ENCODE measurements at places on chromosomes 11 and 22. TPM values are rescaled to one million over a fixed set of nuclear protein-coding genes. Genes with fewer than 3 reads are reported as not detected.

The PRODH gene
- total RNA-seq: 0.43 TPM

The KLHL35 gene
- total RNA-seq: 4.6 TPM

The B4GALNT4 gene
- total RNA-seq: 0.40 TPM

The TANGO2 gene
- total RNA-seq: 43.4 TPM

The MS4A3 gene
- total RNA-seq: not detected

The PGA4 gene
- total RNA-seq: 119 TPM

DNA sequence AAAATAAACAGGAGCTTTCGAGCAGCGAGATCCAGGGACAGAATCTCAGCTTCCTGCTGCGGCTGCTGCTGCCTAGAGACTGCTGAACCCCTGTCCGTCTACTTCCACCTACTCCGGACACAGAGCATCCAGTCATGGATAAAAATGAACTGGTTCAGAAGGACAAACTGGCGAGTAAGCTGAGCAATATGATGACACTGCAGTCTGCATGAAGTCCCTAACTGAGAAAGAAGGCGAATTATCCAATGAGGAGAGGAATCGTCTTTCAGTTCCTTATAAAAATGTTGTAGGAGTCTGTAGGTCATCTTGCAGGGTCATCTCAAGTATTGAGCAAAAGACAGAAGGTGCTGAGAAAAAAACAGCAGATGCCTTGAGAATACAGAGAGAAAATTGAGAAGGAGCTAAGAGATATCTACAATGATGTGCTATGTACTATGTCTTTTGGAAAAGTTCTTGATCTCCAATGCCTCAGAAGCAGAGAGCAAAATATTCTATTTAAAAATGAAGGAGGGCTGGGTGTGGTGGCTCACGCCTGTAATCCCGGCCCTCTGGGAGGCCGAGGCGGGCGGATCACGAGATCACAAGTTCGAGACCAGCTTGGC lies 11.1 kb upstream of the MS4A2 start:
- no peak for DNase-seq

GRCh38 chr11:69205743-69206612 lies 50.2 kb downstream of the SMIM38 start:
- DNase-seq: no peak

GRCh38 chr22:23086263-23086662 lies 15.9 kb downstream of the GNAZ start:
- DNase-seq: no peak

- no peak for DNase-seq
Observed at GRCh38 chr11:22666688-22667439, 453 bp downstream of the GAS2 start.

- no peak for DNase-seq
Observed at GRCh38 chr22:32258791-32259190, 3.6 kb upstream of the SLC5A4 start.

DNA sequence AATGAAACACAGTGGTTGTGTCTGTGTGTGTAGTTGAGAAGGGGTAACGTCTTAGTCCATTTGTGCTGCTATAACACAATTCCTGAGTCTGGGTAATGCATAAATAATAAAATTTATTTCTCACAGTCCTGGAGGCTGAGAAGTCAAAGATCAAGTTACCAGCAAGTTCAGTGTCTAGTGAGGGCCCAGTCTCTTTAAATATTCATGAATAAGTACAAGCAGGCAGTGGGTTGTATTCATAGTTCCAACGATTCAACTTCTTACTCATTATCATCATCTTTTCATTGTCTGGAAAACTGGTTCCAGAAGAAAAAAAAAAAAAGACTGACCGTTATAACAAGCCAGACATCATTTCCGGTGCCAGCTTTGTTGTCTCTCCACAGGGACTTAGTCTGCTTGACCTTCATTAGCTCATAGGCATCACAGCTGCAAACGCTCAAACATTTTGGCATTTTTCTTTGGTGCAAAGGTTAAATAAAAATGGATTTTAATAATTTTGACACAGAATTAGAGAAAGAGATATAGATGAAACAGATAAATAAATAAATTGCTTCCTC lies 1297.5 kb downstream of the LRRC4C start:
- no peak for DNase-seq

GRCh38 chr11:116517584-116517983 lies 255.2 kb downstream of the BUD13 start:
- DNase-seq: no peak

GRCh38 chr11:65489035-65489705 lies 9.7 kb upstream of the MALAT1 start:
- DNase-seq: peak; percentile 98

DNA sequence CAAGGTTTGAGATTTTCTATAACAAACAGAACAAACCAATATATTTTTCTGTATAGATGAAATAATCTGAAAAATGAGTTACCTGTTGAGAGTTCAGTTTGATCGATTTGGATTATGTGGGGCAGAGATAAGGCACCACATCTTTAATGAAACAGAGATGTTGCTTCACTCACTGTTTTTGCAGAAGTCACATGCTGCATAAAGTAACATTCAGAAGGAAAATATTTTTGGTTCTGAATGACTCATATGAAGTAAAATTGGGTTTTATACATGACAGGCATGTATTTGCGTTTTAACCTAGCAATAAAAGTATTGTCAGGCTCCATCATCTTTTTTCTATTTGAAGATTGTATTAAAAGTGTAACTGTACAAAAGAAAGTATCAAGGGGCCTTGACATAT lies 77.8 kb downstream of the BBOX1 start:
- no peak for DNase-seq

DNA sequence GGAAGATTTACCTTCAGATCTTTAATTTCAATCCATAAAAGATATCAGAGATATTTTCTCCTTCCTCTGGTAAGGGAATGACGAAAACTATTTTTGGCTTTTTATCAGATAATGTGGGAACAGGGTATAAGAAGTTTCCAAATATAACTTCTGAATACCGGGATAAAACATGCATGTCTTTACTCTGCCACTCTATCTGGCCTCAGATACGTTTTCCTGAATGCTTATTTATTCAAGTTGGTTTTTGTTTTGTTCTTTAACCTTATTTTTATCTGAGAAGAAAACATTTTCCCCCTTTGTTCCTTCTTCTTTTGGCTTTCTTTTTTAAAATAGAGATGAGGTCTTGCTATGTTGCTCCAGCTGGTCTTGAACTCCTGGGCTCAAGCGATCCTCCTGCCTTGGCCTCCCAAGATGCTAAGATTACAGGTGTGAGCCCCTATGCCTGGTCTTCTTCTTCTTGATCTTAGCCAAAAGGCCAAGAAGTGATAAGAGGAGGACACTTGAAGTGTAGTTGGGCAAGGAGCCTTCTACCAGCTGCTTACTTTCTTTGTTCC lies 1.5 kb downstream of the SERPIND1 start:
- no peak for DNase-seq

DNA sequence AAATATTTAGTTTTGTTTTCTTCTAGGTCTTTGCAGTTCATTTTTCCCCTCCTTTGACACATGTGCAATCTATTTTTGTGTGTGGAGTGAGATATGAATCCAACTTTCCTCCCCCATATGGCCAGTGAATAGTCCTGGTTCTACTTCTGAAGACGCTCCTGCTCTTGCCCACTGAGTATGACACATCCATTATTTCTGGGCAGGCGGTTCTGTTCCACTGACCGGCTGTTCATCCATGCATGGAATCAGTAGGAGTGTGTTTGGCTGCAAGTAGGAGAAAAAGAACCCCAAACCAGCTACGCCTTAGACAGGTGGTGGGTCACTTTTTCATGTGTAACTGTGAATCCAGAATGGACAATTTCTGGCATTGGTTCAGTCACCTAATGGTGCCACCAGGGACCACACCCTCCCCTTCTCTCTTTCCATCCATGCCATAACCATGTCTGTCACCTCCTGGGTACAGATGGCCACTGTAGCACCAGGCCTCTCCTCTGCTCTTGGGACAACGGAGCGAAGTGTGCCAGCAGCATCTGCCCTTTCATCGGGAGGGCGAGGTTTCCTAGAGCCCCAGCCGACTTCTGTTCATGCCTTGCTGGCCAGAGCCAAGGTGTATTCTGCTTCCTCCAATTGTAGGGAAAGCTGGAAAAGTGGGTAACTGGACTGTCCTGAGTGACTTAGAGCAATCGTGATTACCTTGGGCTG lies 67.4 kb upstream of the SLC22A12 start:
- peak; percentile 40 for DNase-seq

DNA sequence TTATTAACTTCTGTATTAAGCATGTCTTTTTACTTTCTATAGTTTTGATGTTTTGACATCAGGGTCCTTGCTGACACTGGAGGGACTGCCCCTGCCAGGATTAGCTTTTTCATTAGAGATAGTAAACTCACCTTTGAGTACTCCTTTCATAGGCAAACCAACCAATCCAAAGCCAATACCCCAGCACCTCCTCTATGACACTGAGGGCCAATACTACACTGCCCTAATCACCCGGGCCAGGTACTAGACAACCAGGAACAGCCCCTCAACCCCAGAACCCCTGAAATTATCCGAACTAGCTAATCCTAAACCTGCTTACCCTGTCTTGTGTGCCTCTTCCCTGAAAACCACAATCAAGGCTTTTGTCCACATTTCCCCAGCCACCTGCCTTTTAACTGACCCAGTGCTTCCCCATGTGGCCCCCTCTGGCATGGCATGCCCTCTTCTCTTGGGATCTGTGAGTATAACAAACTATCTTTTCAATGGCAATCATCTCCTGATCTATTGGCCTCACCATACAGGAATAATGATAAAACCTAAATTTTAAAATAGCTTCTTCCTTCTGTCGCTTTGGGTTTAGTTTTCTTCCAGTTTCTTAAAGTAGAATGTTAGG lies 31.2 kb downstream of the RAB6A start:
- DNase-seq: peak; percentile 45

GRCh38 chr22:35322126-35322525 lies 22.4 kb downstream of the TOM1 start:
- no peak for DNase-seq

GRCh38 chr11:61281581-61282250 lies 13.4 kb downstream of the VWCE start:
- DNase-seq: no peak

DNA sequence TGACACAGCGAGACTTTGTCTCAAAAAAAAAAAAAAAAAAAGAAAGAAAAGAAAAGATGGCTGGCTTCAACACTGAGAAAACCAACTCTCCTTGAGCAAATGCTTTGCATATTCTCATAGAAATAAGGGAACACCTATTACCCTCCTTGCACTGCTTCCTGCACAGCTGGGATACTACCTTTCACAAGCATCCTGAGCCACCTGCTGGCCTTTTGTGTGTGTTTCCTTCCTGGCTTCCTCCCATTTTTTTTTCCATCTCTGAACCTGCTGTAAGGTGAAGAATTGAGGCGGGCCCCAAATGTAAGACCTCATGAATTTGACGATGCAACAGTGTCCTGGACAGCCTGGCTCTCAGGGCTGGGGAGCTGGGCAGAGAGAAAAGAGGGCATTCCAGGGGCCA lies 1.9 kb upstream of the RFPL3 start:
- DNase-seq: no peak

Measured in myocyte (in vitro differentiated cells).